ENCODE measurements at places on chromosomes 1 and 21.

DNA sequence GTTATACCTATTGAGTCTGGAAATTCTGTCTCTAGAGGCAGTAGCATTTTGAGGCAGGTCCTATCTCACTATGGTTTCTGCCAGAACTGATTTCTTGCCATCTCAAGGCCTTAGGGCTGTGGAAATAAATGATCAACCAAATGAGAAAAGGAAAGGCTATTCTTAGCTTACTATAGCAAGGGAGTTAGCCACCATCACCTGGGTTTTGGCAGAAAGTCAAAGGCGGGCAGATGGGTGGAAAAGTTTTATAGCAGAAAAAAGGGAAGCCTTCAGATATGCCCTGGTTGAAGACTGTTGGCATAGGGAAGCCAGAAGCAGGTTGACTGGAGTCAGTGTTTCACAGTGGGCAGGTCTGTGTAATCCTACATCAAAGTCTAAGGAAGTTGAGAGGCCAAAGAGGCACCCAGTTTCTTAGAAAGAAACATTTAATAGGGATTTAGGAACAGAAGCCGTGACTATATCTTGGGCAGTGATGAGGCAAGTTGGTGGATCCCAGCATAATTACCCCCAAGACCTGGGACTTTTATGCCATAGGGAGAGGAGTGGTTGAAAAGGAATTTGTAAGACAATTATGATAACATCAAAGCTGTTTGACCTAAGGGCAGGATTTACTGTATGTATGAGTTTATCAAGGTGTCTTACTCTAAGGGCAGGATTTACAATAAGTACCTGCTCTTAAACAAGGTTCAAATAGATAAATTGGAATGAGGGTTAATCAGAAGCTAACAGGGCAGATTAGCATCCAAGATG is 29.7 kb downstream of the CTH start:
- DNase-seq = no peak

DNA sequence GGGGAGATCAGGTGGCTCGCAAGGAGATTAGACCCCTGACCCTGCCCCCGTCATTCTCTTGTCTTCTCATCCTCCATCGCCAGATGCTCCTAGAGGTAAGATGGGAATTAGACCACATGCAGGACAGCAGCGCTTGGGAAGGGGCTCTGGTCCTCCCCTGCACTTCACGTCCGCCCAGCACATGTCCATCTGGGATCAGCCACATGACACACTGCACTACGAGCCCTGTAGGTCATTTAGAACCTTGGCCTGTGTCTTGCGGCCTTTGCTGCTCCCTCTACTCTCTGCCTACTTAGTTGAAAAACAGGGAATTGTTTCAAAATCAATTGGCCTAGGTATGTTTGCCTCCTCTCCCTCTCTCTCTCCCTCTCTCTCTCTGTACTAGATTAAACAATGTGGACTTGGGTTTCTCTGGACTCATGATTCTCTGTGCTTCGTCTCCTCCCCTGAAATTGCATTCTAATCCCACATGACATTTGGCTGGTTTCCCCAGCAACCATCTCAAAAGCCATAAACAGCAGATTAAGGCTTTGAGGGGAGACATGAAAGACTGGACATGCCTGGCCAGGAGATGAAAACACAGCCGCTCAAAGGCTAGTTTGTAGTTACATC is 3.8 kb upstream of the NCMAP start:
- no peak for DNase-seq

- no peak for DNase-seq
Observed at GRCh38 chr1:60765204-60765603, 317.2 kb upstream of the NFIA start.

DNA sequence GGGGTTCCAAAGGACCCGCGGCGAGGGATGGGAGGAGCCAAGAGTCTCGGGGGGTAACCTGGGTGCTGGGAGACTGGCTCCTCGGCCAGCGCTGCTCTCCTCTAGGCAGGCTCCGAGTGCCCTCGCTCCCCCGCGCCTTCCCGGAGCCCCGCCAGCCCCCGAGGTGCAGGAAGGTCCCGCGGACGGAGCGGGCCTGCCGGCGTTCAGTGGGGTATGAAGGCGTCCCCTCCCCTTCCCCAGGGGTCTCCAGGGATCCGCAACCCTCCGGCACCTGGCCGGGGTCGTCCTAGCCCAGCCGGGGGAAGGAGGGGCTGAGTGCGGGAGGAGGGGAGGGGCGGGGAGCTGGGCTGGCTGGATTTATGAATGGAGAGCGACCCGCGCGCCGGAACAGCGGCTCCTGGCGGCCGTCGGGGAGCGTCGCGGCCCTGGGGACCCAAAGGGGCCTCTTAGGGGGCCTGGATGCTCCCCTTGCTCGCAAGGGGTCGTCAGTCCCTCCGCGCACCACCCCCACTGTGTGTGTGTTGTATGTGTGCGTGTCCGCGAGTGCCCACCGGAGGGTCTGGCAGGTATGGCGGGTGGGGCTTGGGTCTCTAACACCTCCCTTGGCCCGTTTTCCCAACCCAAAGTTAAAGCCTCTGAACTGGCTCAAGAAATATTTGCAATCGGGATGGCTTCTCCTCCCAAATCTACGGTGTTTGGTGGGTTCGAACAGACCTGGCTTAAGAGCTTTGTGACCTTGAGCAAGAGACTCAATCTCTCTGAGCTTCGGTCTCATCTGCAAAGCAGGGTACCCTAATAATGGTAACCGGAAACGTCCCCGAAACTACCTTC is 642 bp downstream of the HCRTR1 start:
- no peak for DNase-seq

DNA sequence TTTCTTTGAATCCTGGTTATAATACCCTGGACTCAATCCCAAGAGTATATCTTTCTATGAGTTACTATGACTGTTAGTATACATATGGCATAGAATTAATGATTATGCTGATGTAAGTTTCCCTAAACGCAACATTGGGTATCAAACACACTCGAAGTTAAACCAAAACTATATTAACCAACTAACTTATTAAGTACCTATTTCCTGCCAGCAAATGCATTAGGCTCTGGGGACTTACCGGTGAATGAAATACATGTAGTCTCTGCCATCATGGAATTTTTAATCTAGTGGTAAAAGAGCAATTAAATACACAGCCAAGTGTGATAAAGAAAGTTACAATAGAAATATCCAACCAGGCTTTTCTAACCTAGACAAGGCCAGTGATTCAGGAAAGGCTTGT is 193.6 kb upstream of the ADGRL2 start:
- no peak for DNase-seq

GRCh38 chr21:29477347-29477746 is 178.6 kb downstream of the BACH1 start:
- DNase-seq = no peak

GRCh38 chr21:15259824-15260223 is 195.0 kb upstream of the NRIP1 start:
- DNase-seq = no peak

GRCh38 chr1:23214640-23215039 is 2.7 kb downstream of the HTR1D start:
- DNase-seq = no peak

DNA sequence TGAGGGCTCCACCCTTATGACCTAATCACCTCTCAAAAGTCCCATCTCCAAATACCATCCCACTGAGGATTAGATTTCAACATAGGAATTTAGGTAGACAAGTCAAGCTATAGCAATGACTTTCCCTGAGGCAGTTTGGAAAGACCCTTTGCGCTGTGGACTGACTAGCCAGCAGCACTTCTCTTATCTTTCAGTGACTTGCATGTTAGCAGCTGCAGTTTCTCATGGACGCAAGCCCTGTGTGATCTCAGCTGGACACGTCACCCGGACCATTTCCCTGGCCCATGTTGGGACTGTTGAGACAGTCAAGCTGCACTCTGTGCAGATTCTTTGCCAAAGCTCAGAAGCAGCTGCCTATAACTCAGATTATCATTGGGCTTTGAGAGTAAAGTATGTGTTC is 408.1 kb upstream of the USP24 start:
- DNase-seq = no peak
